Activated T-cell treated with anti-CD3 and anti-CD28 coated beads for 1 hour (primary cell): ENCODE measurements at places on chromosomes 2 and 18.

- DNase-seq: no peak
Observed at GRCh38 chr2:80330527-80331450, 26.2 kb upstream of the LRRTM1 start.

DNA sequence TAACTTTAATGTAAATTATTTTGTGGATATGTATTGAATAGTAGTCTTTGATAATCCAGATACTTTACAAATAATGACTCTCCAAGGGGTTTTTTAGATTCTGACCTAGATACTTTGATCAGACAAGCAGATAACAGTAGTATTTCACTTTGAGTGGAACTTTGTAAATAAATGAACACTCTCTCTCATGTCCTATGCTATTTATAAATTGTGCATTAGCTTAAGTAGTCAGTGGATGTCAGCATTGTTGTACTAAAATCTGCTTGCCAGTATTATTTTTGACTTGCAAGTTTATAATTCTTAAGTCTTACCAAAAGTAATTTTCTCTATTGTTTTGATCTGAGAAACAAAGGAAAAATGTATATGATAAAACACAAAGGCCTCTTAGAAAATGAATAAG lies 1113.1 kb upstream of the NRXN1 start:
- no peak for DNase-seq

DNA sequence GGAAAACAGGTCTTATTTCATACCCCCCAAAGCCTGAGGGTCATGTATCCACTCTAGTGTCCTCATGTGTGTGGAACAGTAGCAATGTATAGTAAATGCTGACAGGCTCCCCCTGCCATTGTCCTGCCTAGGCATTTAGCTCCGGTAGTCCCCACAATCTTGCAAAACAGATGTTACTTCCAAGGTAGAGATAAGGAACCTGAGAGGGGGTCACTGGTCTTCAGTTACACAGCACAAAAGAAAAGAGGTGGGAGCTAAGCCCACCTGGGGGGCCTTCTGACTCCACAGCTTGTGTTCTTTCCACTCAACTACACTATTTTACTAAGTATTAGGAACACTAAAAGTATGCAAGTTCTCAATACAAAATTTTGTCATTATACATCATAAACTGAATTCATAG lies 17.4 kb upstream of the FECH start:
- no peak for DNase-seq

DNA sequence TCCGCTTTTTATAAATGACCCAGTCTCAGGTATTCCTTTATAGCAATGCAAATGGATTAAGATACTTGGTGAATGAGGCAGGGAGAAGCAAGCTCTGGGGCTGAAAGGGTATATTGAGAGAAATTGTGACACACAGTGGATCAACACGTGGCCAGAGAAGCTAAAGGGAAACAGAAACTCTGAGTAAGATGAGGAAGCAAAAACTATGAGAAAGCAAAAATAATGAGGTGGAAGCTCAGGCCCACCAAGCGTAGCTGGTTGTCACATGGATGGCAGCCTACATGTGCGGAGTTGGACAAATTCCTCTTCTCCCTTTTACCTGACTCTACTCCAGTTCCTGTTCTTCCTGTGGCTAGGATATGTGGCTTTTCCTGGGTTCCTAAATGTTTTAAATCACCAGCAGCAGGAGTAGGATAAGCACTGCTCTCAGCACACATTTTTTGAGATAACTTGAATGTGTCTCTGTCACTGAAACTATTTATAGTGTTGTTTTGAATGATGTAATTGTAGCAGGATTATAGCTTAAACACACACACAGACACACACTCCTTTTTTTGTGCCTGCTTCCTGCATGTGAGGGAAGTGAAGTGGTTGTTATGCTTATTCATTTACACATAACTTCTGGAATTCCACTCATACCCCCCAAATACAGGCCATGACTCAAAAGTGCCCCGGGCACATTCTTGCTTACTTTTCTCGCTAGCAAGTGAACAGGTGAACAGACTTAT lies 30.1 kb upstream of the EPC2 start:
- DNase-seq: no peak

GRCh38 chr2:129431881-129432280 lies 547.6 kb upstream of the RAB6C start:
- no peak for DNase-seq
